Stimulated activated CD8-positive, alpha-beta memory T cell treated with anti-CD3 and anti-CD28 coated beads, Interleukin-15, amount 100 ng/mL, for 1 hour (primary cell): ENCODE measurements at places on chromosomes 12 and 14.

- no peak for DNase-seq
Measured at GRCh38 chr14:30990770-30991169, 34.7 kb upstream of the AP4S1 start.

DNA sequence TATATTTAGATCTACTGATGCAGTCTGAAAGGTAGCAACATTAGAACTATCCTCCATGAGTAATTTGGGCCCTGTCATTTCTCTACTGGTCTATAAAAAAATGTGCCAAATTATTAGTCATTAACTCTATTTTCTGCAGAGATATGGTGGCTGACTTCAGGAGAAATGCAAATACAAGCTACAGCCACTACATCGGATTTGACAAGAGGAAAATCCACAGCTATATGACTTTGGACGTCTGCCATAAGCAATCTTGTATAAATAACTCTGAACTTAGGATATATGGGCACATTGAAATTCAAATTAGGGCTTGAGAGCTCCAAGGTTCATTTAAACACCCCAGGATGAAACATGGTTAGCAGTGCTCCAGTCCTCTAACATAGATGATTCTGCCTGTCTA is 983.0 kb upstream of the LRFN5 start:
- no peak for DNase-seq

GRCh38 chr12:47804171-47804570 is 15.5 kb downstream of the HDAC7 start:
- no peak for DNase-seq

- DNase-seq = peak; percentile 45
Measured at GRCh38 chr12:121668750-121669520, 519 bp downstream of the MORN3 start.

DNA sequence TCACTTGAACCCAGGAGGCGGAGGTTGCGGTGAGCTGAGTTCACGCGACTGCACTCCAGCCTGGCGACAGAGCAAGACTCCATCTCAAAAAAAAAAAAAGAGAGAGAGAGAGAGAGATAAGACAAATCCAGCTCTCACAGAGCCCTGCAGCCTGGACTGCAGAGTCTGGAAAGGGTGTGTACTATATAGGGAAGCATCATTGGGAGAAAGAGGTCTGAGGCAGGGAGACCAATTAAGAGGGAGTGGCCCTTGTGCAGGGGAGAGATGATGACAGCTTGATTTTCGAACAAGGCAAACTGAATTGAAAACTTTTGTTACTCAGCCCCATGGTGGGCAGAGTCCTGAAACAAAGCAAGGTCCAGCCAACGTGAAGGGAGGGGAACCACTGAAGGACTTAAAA is 116.2 kb downstream of the CCDC60 start:
- DNase-seq = no peak

- DNase-seq = no peak
Measured at GRCh38 chr14:50085570-50086320, 30.6 kb downstream of the VCPKMT start.

- no peak for DNase-seq
Measured at GRCh38 chr12:60704171-60704914, 1108.5 kb downstream of the SLC16A7 start.

- no peak for DNase-seq
Measured at GRCh38 chr12:97097734-97098133, 190.7 kb downstream of the NEDD1 start.

GRCh38 chr14:43175896-43176295 is 1331.2 kb downstream of the FSCB start:
- no peak for DNase-seq

DNA sequence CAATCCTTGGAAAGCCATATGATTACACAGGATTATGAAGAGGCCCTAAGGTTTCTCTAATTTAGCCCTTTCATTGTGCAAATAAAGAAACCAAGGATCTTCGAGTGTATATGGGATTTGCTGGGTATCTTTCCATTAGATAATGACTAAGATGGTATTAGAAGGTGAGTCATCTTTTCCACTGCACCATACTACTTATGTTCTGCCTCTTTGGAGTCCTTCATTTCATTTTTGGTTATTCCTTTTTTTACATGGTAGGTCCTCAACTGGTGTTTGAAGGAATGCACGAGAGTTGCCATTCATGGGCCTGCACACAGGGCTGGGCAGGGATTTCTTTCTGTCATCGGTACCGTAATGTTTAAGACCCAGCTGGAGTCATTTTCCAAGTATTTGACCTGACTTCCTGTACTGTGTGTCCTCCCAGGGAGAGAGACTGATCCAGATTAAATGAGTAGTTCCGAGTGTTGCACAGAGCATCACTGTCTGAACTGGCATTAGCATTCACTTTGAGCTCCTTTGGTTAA is 85.7 kb downstream of the BORCS5 start:
- DNase-seq = no peak

DNA sequence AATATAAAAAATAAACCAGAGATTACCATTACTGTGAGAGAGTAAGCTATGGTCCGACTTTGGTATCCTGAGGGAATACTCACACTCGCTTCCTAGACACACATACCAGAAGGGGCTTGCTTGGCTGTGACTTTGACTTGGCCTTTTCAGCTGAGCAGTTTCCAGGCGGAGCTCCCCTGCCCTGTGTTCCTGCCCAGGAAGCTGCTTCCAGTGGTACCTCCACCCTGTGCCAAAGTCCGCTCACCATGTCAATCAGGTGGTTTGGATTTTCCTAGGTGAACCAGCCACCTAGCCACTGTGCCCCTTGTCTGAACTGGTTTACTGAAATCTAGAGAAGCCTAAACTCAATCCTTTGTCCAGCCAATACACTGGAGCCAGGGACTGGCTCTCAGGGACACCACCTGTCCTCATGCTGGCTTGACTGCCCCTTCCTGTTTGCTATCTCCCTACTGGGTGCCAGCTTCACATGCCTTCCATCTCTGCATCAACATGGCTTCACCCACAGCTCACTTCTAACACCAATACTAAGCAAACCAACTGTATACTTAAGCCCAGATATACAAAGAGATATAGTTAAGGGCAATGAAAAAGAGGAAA is 28.6 kb downstream of the MAX start:
- DNase-seq = no peak

- DNase-seq = no peak
Measured at GRCh38 chr12:110756611-110757010, 13.9 kb upstream of the PPP1CC start.

GRCh38 chr12:80837342-80837978 is 100.3 kb downstream of the LIN7A start:
- no peak for DNase-seq

GRCh38 chr12:109982210-109982609 is 14.0 kb downstream of the GIT2 start:
- no peak for DNase-seq

DNA sequence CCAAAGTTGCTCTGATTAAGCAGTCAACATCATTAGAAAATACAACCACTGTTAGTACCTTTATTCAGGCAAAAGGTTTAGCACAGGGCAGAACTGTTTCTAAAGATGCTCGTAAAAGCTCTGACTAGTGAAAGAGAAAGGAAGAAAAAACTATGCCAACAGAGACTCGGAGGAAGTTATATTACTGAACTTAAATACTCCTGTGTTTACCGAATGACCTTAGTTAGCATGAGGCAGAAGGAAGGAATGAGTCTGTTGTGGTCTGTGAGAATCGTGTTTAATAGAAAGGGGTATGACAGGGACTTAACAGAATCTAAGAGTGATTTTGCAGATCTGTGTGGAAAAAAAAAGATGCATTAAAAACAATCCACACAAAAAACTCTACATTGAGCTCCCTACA is 84.1 kb upstream of the OVCH1 start:
- no peak for DNase-seq

- no peak for DNase-seq
Measured at GRCh38 chr12:121452340-121452984, 52.5 kb downstream of the RNF34 start.

- no peak for DNase-seq
Measured at GRCh38 chr14:22263961-22264360, 325.1 kb downstream of the DAD1 start.

GRCh38 chr12:18262514-18262913 is 1.2 kb downstream of the PIK3C2G start:
- no peak for DNase-seq

- no peak for DNase-seq
Measured at GRCh38 chr12:74456431-74456830, 81.2 kb upstream of the ATXN7L3B start.

- DNase-seq = no peak
Measured at GRCh38 chr12:64877363-64878004, 53.0 kb downstream of the TBC1D30 start.

- DNase-seq = no peak
Measured at GRCh38 chr12:68894276-68894855, 38.6 kb downstream of the CPM start.

DNA sequence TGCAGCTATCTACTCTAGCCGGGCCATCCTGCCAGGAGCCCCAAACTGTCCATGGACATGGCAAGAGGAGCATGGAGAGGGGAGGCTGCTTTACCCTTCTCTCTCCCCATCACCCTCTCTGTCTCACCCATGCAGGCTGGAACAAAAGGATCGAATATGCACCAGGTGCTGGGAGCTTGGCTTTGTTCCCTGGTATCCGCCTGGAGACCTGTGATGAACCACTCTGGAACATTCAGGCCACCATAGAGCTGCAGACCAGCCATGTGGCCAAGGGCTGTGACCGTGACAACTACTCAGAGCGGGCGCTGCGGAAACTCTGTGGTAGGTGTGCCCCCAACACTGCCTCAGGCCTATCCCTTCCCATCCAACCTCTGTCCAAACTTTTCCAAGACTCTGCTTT is 5.9 kb downstream of the CLSTN3 start:
- no peak for DNase-seq

- no peak for DNase-seq
Measured at GRCh38 chr12:122887819-122888212, 8.1 kb downstream of the VPS37B start.

DNA sequence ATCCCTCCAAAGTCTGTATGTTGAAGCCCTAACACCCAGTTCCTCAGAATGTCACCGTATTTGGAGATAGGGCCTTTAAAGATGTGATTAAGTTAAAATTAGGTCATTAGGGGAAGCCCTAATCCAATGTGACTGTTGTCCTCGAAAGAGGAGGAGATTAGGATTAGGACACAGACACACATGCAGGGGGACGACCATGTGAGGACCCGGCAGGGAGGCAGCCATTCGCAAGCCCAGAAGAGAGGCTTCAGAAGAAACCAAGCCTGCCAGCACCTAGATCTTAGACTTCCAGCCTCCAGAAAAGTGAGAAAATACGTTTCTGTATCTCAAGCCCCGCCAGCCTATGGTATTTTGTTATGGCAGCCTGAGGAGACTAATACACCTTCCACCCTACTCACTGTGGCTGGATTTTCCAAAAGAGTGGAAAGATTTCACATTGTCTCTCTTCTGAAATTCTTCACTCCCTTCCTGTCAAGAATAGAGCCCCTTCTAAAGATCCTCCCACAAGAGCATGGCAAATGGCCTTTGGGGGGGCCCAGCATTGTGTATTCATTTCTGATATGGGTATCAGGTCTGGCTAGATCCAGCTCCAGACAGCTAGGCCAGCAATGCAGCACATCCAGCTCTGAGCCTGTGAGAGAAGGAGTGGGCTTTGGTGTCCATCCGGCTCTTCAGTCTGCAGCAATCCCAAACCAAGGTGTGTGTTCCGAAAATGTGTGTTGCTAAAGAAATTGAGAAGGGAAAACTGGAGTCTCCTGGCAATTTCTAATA is 15.4 kb upstream of the UBC start:
- DNase-seq = no peak

- no peak for DNase-seq
Measured at GRCh38 chr12:109553906-109554500, 19.3 kb downstream of the MMAB start.

DNA sequence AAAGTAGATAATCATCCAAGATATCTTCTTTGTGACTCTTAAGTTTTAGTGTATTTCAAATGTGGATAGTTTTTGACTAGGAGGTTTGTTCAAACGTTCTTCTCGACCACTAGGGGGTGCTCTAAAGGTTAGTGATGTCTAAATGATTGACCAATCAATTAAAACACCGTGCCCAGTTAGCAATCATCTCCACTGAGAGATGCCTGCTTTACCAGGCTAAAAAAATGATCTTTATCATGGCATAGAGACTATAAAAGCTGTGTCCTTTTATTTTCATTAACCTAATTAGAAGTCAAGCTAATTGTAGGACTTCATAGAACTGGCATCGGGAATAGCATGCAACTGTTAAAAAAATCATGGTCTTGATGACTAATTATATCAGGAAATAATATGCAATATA is 153.9 kb downstream of the PRKCH start:
- no peak for DNase-seq

GRCh38 chr14:104443391-104444158 is 136.0 kb upstream of the C14orf180 start:
- DNase-seq = no peak

GRCh38 chr14:40985584-40985983 is 621.1 kb upstream of the LRFN5 start:
- DNase-seq = no peak

GRCh38 chr12:54959291-54960018 is 25.1 kb downstream of the TESPA1 start:
- DNase-seq = no peak

DNA sequence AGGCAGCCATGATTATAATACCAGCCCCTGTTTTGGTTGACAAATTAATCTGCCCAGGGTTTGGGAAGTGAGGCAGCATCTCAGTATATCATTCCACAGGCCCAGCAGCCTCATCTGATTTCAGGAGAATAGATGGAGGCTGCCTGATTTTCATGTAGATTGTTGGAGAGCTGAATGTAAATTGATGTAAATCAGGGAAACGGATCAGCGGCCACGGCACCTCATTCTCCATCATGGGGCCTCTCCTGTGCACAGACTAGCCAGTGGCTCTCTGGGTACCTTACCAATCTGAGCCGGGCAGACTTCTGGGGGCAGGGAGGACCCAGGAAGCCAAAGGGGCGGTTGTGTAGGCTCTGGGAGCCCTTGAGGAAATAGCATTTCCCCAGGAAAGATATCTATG is 63.7 kb upstream of the GSC start:
- no peak for DNase-seq

DNA sequence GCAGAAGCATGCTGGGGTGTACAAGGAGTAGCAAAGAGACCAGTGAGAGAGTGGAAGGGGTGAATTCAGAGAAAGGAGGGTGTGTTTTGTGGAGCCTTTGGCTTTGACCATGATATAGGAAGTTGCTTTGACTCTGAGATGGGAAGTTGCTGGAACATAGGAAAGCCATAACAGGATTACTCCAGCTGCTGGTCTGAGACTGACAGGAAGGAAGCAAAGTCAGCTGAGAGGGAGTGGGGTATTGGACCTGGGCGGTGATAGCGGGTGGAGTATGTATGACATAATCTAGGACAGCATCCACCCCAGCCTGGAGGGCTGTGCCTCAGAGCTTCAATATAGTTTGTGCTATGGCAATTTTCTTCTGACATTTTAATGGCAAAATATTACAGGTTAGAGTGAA is 324.4 kb downstream of the PDZRN4 start:
- DNase-seq = no peak

DNA sequence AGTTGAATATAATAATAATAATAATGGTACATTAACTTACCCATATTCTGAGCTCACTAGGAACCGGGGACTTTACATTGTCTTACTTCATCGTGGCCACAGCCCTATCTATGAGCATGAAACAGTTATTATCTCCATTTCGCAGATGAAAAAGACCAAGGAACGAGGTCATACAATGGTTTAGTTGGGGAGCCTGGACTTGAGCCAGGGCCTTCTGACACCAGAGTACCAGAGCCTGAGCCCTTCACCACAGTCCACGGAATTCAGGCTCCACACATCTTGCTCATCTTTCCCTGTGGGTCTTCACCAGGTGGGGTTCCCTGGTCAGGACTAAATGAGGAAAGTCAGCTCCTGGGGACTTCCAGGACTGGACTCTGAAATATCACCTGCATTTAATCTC is 31.3 kb upstream of the CMKLR1 start:
- DNase-seq = no peak

- DNase-seq = no peak
Measured at GRCh38 chr12:56602239-56602638, 27.9 kb downstream of the BAZ2A start.
